ENCODE measurements at places on chromosomes 13 and 19.
A peak's percentile ranks its signal among the peaks of the same experiment; 100 is the strongest.

DNA sequence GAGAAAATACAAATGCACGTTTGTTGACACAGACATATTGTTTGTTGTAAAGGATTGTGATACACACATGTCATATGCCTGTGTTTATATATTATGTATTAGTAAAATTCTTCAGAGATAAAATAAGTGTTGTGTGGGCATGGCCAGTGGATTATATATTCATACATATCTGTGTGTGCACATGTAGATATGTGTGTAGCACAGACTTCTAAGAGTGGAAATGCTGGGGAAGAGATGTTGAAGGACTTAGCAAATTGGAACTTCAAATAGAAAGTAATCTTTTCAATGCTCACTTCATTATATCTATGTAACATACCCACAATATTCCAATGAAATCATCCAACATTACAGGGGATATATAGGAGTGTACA, 413.2 kb downstream of the LMO7 start:
- no peak for DNase-seq

- no peak for DNase-seq
Measured at GRCh38 chr13:89686171-89686570, 1661.3 kb upstream of the MIR17HG start.

- DNase-seq = no peak
Measured at GRCh38 chr13:99998261-99998660, 16.7 kb downstream of the ZIC2 start.

DNA sequence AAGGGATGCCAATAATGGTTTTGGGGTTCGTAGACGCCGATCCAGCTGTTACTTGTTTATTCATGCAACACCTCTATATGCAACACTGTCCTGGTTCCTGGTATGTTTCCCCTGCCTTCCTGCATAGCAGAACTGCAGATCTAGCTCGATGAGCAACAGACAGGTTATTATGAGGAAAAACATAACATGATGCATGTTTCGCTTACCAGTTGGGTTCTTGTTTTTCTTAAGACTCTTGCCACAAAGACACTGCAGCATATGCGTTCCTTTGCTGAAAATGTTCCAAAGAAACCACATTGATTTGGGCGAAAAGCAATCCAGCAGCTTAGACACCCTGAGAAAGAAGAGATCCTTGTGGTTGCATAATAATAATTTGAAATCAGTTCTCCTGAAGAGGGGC, 583 bp downstream of the FGF14 start:
- DNase-seq = no peak

DNA sequence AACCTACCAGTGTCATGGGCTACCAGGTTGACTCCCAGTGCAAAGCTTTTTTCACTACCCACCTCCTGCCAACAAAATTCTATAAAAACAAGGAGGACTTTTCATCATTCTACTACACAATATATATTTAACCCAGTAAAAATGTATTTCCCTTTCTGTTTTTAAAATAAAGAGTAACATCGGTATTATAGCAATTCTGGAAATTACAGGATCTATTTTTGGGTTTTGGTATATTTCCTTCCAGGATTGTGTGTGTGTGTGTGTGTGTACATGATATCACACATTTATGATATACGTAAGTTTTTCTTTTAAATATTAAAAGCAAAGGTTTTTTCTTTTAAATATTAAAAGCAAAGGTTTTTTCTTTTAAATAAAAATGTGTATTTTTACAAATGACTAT, 6.0 kb upstream of the UBL3 start:
- DNase-seq = no peak

GRCh38 chr13:59690857-59691500, 472.7 kb downstream of the DIAPH3 start:
- no peak for DNase-seq

DNA sequence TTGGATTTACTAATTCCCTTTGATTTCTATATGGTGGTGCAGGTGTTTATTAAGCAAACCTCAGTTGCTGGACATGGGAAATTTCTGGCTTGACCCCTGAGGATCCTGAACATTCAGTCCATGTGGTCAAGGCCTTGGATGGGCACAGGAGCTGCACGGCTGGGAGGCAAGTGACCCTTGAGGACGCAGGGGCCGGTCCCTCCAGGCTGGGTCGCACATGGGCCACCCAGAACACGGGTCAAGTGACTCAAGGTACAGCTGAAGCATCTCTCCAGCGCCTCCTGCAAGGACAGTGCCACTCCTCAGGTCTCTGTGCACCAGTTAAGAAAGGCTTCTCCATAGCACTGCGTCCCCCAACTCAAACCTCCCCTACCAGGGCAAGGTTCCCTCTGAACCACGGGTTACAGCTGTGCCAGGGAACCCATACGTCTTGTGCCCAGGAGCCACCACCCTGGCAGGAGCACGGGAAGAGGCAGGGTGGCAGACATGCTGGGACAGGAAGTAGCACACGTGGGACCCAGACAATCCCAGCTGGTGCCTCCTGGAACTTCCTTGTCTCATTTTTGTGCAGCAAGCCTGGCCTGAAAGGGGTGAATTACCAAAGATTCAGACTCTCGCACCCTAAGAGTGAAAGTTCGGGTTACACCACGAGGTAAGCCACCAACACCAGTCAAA, 93.1 kb downstream of the SPACA7 start:
- DNase-seq = no peak

GRCh38 chr13:30819136-30819888, 84.0 kb downstream of the ALOX5AP start:
- DNase-seq = no peak

- DNase-seq = no peak
Measured at GRCh38 chr19:12464769-12465168, 19.8 kb downstream of the ZNF709 start.

DNA sequence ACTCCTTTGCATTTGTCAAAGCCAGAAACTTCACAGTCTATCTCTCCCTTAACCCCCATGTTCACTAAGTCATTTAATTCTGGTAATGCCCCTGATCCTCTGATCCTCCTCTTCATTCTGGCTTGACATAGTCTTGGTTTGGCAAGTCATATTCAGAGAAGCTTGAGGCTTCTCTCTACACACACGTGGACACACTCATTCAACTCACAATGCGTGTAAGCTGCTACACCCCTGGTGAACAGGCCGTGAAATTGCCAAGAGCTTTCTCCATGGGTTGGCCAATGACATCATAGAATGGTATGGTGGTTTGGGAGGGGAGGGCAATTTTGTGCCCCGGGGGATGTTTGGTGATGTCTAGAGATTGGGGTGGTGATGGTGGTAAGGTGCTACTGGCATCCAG, 47.9 kb upstream of the FLT1 start:
- no peak for DNase-seq

DNA sequence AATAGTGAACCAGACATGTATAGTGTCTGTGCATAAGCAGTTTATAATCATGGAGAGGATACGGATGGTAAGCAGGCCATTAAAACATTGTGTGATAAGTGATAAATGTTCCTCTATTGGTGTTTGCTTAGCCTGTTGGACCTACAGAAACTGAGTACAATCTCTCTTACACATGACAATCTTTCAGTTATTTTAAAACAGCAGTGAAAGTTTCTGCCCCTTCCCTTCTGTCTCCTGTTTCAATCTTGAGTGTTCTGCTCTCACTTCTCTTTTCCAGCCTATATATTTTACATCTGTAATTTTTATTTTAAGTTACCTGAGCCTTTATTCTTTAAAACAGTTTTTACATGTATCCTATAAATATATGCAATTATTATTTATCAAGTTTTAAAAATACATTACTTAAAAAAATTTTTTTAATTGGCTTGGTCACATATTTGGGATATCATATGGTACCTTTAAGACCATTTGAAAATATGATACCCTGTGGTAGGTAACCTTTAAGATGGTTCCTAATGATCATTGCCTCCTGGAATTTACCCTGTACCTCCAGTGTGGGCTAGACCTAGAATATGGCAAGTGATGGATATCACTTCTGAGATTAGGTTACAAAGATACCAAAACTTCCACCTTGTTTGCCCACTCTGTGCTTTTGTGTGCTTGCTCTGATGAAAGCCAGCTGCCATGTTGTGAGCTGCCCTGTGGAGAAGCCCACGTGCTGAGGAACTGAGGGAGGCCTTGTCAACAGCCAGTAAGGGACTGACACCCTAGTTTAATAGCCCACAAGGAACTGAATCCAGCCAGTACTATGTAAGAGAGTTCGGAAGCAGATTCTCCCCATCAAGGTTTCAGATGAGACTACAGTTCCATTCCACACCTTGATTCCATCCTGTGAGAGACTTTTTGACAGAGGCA, 99.3 kb downstream of the DHRS12 start:
- DNase-seq = no peak

DNA sequence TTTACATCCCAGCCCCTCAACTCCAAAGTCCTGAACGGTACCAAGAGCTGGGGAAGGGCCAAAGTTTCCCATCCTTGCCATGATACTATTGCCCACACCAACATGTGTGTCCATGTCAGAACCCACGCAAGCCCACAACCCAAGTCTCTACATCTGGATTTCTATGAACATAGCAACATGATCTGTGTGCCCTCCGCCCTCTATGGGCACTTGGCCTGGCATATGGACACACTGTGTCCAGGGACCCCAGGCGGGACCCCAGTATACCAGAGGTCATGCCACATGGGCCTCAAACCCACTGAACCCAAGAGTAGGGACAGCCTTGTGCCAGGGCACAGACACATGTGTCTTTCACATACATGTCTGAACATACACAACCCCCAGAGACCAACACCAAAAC, 2.0 kb downstream of the LRFN1 start:
- no peak for DNase-seq

GRCh38 chr19:3025549-3025886, 3.6 kb downstream of the TLE2 start:
- no peak for DNase-seq

- DNase-seq = no peak
Measured at GRCh38 chr13:20847296-20847695, 55.2 kb downstream of the XPO4 start.

GRCh38 chr19:13022111-13022858, 27.0 kb downstream of the NFIX start:
- DNase-seq = no peak

DNA sequence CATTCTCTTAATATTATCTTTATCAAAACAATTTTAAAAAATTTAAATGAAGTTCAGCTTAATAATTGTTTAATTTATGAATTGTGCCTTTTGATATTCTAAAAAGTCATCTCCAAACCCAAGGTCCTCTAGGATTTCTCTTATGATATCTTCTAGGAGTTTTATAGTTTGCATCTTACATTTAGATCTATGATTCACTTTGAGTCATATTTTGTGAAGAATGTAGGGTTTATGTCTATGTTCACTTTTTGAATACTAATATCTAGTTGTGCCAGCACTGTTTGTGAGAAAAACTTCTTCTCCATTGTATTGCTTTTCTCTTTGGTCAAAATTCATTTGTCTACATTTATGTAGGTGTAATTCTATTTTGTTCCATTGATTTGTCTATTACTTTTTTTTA, 1068.4 kb upstream of the SPRY2 start:
- DNase-seq = no peak

- no peak for DNase-seq
Measured at GRCh38 chr13:34748596-34748995, 193.5 kb upstream of the NBEA start.

- DNase-seq = no peak
Measured at GRCh38 chr13:97495678-97496077, 61.7 kb downstream of the RAP2A start.

- no peak for DNase-seq
Measured at GRCh38 chr13:100984085-100984705, 309.6 kb upstream of the TMTC4 start.

- no peak for DNase-seq
Measured at GRCh38 chr13:77492982-77493381, 42.5 kb upstream of the SCEL start.

DNA sequence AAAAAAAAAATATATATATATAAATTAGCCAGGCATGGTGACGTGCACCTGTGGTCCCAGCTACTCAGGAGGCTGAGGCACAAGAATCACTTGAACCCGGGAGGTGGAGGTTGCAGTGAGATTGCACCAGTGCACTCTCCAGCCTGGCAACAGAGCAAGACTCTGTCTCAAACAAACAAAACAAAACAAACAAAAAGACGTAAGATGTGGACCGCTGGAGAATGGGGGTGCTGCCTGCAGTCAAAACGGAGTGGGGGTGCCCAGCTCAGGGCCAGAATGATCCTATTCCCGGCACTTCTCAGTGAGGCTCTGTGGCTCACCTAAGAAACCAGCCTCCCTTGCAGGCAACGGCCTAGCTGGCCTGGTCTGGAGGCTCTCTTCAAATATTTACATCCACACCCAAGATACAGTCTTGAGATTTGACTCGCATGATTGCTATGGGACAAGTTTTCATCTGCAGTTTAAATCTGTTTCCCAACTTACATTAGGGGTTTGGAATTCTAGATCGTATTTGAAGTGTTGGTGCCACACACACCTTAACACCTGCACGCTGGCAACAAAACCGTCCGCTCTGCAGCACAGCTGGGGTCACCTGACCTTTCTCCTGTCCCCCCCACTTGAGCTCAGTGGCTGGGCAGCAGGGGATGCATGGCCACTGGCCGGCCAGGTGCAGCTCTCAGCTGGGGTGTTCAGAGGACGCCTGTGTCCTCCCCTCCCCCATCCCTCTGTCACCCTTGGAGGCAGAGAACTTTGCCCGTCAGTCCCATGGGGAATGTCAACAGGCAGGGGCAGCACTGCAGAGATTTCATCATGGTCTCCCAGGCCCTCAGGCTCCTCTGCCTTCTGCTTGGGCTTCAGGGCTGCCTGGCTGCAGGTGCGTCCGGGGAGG, at the start of gene F7:
Gene F7, plus strand, starts transcription at position 760 of the 889 bp plus-strand sequence. Its CDS starts 51 bp downstream, at position 811.
- no peak for DNase-seq

- no peak for DNase-seq
Measured at GRCh38 chr19:10085641-10086590, at the start of gene SHFL. SHFL (plus strand) TSS chr19:10086317; CDS start chr19:10086428, 111 bp downstream.

DNA sequence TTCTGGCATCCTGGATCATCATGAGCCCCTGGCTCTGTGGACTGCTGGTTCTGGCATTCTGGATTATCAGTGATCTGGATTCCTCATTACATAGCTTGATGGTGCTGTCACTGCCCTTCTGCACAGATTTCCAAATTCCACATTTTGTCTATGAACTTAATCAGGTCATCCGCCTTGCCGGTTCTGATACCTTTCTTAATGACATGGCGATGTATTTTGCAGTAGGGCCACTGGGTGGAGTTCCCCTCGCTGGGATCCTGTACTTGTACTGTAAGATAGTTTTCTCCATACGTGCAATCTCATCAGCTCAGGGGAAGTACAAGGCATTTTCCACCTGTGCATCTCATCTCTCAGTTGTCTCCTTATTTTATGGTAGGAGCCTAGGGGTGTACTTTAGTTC, 24.4 kb upstream of the OR7C2 start:
- no peak for DNase-seq

GRCh38 chr19:34639491-34640085, 37.4 kb downstream of the SCGB2B2 start:
- DNase-seq = peak; percentile 50

GRCh38 chr19:5255602-5256231, 84.9 kb downstream of the PTPRS start:
- no peak for DNase-seq

- DNase-seq = no peak
Measured at GRCh38 chr19:42323473-42323851, 2.0 kb upstream of the MEGF8 start.

Data from left renal pelvis (tissue), 4 donors.